GM23248 (cell line): ENCODE measurements at places on chromosomes 16 and 17. TPM values are rescaled to one million over a fixed set of nuclear protein-coding genes. Genes with fewer than 3 reads are reported as not detected.

DNA sequence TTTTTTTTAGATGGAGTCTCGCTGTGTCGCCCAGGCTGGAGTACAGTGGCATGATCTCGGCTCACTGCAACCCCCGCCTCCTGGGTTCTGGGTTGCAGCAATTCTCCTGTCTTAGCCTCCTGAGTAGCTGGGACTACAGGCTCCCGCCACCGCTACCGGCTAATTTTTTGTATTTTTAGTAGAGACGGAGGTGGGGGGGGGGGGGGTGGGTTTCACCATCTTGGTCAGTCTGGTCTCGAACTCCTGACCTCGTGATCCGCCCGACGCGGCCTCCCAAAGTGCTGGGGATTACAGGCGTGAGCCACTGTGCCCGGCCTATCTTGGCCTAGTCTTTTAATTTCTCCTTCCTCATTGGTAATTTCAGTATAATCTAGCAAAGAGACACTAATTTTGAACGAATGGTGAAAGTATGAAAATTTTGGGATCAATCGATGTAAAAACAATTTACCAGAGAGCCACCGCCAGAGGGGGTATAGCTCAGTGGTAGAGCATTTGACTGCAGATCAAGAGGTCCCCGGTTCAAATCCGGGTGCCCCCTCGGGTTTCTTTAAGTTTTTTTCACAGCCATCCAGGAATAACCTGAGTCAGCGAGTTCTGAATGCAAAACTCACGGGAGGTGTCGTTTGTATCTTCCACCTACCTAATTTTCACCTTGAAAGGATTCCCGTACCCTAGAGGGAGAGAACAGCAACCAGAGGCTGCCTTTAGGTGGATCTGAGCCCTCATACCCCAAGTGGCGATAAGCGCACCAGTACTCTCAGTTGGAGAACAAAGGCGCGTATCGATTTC is 2.5 kb upstream of the LASP1 start:
- DNase-seq: peak; percentile 75

The FBXL19 gene
- 18.2 and 23.0 TPM in 2 replicates for total RNA-seq

The ADAM11 gene
- total RNA-seq: 0.22 and 0.63 TPM in 2 replicates

The HP gene
- total RNA-seq: not detected in 2 replicates

The CCL1 gene
- not detected in 2 replicates for total RNA-seq

DNA sequence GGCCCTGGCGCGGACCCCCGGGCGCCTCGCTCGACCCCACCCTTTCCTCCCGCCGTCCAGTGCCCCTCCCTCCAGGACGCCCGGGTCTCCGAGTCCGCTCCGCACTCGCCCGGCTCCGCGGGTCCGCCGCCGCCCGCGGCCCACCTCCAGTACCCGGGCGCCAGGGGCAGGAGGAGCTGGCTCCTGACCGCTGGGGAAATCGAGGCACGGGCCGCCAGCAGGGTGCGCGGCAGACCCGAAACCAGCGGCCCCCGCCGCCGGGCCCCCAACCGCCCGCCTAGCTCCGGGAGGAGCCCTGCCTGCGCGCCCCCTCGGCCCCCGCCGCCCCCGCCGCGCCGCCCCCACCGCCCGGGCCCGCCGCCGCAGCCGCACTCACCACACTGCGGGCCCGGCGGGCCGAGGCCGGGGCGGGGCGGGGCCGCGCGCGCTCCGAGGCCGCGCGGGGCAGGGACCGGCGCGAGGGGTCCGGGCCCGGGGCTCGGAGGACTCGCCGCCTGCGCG is 333 bp downstream of the MAFG start:
- no peak for DNase-seq

- peak; percentile 13 for DNase-seq
Measured at GRCh38 chr17:28170771-28171170, 128.3 kb downstream of the NLK start.

DNA sequence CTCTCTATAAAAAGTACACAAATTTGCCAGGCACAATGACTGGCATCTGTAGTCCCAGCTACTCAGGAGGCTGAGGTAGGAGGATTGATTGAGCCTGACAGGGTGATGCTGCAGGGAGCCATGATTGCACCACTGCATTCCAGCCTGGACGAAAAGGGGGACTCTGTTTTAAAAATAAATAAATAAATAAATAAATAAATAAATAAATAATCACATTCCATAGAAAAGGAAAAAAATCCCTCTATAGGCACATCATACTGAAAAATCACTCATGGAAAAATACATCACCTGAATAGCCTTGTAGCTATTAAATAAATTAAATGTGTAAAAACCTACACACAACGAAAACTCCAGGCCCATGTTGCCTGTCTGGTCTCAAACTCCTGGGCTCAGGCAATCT is 56.4 kb downstream of the CPPED1 start:
- no peak for DNase-seq

- DNase-seq: peak; percentile 70
Measured at GRCh38 chr16:66551348-66551759, 1.0 kb upstream of the CKLF start.

The C16orf74 gene
- total RNA-seq: 3.8 and 13.2 TPM in 2 replicates

DNA sequence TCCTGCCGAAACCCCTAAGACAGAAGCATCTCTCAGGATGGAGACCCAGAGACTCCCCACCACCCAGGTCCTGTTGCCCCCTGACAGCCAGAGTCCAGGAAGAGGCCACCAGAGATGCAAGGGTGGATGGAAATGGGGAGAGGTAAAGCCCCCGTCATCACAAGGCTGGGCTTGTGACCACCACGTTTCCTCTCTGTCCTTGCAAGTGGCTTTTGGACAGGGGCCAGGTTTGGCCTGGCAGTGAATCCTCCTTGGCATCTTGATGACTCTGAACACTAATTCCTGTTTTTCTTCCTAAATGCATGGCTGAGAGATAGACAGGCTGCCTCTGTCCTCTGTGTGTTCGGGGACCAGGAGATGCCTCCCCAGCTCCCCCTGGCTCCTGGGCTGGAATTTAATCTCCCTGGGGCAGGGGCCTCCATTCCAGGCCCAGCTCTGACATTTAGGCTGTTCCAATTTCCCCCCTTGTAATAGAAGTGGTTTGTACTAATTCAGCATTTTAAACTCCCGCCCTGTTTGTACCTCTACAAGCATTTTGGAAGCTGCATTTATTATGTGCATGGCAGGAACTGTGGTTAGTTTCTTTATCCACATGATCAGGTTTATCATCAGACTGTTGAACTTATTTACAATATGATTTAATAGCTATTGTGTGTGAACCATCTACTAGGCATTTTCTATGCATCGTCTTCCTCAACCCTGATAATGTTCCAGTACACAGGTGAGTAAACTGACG is 116.1 kb upstream of the IRX6 start:
- DNase-seq: no peak

- DNase-seq: no peak
Measured at GRCh38 chr17:62611728-62612127, 15.7 kb upstream of the MRC2 start.

The AFMID gene
- total RNA-seq: 20.4 and 22.9 TPM in 2 replicates

- no peak for DNase-seq
Measured at GRCh38 chr17:55300479-55301290, 35.9 kb downstream of the HLF start.
